ENCODE measurements at places on chromosomes 1 and 21.

GRCh38 chr1:211648336-211648735, 27.1 kb downstream of the NEK2 start:
- DNase-seq: no peak

- DNase-seq: no peak
Observed at GRCh38 chr1:98176936-98177335, 256.1 kb upstream of the DPYD start.

DNA sequence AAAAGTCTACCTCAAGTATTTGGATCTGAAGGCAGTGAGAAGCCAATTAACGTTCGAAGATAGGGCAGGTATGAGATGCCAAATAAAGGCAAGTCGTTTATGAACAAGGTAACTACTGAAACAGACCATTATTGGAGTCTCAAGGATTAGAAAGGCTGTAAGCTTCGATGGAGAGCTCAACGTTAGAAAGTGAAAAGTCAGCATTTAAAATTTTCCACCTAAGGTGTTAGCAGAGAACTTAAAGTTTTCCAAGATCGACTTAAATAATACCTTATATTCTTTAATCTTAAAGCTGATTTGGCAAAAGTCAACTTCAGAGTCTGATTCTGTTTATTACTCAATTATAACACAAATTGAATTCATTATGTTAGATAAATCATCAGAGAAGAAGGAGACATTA, 28.1 kb downstream of the CLDN17 start:
- no peak for DNase-seq

DNA sequence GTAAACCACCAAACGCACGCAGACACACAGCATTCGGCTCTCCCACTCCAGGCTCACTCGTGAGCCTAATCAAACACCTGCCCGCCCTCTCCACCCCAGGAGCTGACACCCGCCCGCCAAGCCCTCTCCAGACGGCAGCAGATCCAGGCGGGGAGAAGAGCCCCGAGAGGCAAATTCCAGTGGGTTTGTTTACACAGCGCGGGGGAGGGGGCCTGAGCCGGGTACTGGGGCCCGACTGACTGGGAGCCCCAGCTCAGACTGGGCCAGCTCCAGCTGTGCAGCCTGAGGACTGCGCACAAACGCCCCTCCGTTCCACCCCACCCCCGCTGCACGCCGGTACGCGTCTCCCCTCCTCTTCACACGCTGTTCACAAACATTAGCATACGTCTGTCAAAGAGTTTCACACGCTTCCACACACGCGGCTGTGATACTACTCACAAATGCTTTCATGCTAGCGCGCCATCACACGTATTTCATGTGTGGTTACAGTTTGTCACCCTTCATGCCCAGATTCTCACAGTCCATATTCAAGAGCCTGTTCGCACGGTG, 1.0 kb upstream of the EFNA1 start:
- peak; percentile 43 for DNase-seq

- no peak for DNase-seq
Observed at GRCh38 chr1:214658785-214659184, 55.8 kb downstream of the CENPF start.

DNA sequence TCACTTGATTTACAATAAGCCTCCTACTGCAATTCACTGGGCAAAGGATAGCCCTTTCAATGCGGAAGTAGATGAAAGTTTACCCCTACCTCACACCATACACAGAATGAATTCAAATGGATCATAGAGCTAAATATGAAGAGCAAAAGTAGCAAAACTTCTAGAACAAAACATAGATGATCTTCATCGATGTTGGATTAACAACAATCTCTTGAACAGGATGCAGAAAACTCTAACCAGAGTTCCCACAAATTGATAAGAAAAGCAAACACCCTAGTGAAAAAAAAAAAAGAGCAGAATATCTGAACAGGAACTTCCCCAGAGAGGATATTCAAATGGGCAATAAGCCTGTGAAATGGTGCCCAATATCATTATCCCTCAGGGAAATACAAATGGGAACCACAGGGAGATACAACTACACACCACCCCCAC, 1.9 kb upstream of the UBASH3A start:
- no peak for DNase-seq

DNA sequence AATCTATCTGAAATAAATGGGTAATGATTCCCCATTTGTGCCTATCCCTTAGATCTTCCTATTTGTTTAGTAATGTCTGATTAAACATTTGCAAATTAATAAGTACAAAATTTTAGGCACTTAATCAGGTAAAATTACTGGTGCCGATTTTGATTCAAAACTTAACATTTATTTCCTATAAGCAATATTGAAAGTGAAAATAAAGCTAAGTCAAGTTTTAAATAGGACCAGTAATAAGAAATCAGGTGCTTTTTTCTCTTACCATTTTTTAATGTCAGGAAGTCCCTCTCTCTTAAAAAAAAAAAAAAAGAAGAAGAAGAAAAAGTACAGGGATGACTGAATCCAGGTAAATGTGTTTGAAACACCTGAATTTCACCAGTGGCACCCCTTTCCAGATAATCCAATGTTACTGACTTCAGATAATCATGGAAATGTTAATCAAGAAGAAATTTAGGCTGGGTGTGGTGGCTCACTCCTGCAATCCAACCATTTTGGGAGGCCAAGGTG, 836 bp upstream of the GBP4 start:
- DNase-seq: no peak

DNA sequence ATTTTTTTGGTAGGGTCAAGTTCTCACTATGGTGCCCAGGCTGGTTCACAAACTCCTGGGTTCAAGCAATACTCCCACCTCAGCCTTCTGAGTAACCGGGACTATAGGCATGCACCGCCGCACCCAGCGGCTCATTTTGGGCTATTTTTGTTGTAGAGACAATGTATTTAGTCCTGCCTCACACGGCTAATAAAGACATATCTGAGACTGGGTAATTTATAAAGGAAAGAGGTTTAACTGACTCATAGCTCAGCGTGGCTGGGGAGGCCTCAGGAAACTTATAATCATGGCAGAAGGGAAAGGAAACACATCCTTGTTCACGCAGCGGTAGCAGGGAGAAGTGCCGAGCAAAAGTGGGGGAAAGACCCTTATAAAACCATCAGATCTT, 4.2 kb downstream of the CELA2A start:
- DNase-seq: no peak

DNA sequence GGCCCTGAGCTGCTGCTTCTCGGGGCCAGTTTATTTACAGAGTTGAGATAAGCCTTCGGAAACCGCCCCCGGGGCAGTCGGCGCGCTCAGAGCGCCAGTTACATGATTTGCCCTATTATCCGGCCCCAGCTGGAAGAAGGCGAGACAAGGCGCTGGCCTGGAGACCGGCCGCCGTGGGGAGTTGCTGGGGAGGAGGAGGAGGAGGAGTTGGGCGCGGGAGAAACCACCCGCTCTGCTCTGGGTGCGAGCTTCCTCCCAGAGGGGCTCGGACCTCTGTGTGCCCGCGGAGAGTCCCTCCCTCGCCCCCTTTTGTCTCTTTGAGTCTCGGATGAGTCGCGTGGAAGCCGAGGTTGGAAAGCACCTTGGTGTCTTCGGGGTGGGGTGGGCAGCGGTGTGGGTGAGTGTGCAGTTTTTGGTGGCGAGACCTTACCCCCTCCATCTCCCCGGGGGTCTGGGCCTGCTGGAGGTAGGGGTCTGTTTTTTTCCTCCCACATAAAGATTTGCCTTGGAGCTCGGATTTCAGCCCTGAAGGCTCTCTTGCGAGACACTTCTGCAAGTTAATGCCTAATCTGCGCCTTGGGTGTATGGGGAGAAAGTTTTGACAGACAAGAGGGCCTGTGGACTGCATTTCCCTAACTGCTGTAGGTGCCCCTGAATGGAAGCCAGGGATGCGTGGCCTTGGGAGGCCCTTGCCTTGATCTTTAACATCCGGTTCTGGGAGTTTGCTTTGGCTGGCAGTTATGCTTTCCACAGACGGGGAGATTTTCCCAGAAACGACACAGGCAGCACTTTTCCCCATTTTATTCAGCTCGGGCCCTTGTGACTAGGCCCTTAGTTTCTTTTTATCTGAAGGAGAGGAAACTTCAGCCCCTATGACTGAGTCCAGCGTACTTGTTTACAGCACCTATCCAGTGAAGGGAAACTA, 80.0 kb downstream of the NDUFS5 start:
- peak; percentile 29 for DNase-seq

DNA sequence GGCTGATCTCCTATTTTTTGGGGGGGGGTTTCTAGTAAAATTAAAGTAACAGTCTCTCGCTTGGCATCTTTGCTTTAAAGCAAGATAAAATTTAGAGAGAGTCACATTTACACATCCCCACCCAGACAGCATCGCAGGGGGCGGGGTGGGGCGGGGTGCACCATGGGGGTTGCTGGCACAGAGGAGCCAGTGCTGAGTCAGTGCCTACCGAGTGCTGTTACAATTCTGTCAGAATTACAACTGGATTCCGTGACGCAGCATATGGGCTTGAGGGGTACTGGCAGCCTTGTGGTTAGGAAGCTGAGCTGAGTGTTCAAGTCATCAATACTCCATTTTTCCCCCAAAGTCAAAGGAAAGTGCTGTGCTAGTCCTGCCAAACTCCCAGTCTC, 175.9 kb downstream of the PRDM16 start:
- no peak for DNase-seq

DNA sequence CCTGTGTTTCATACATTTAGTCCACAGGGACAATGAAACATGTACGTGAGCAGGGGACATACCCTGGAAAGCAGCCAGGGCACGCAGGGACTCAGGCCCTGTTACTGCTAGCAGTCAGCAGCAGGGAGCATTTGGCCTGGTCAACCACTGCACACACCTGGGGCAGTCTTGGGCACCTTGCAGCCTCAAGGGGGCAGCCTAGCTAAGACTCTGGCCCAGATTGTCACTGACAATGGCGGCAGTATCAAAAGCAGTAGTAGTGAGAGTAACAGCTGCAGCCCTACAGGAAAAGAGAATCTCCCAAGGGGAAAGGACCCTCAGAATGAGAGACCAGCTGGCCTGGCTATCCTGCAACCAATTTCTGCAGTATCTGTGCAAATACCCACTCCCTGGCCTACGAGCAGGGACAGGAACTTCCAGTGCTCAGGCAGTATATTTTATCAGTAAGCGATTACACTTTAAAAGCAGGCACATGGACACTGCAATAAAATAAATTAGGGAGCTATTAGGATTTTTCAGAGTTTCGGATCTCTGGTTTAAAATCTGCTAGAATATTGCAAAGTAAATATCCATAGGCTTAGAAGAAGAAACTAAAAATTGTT, 475.6 kb downstream of the LTN1 start:
- DNase-seq: peak; percentile 74

- no peak for DNase-seq
Observed at GRCh38 chr1:26353976-26354820, at the start of gene CRYBG2. Gene CRYBG2 (minus strand): TSS chr1:26354130. CDS start chr1:26346657, 7,473 bp downstream.

GRCh38 chr1:241837901-241838300, 10.1 kb upstream of the EXO1 start:
- no peak for DNase-seq

DNA sequence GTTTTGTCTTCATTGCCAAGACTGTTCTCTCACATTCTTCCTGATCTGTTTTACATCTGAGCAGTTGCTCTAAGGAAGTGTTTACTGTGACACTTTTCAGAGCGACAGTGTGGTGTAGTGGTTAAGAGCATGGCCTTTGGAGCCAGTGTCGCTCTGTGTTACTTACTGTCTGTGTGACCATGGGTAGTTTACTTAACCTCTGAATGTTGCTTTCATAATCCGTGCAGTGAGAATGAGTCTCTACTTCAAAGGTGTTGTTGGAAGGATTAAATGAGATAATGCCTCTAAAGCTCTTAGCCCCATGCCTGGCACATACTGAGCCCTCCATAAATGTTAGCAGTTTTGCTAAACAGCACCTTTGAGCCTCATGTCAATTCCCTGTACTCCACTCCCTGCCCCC, 35.9 kb upstream of the ZFP69B start:
- peak; percentile 35 for DNase-seq

DNA sequence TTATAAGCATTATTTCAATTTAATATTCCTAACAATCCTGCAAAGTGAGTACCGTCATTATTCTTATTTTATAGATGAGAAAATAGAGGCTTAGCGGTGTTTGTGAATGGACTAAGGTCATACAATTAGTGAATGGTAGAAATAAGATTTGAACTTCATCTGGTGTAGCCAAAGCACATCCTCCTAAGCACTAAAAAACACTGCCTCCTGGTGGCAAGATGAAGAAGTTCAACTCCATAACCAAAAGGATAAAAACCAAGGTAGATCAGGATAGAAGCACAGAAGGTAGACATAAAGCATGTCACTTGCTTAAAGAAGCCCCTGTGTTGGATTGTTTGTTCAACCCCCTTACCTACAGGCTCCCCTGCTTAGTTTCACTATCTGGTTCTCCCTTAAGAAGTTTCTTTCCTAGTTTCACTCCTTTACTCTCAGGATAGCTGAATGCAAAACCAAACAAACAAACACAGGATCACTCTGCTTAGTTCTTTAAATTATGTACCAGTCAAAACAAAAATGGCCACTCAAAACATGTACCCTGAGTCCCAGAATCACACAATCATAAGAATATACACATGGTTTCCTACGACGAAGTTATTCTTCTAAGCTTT, 12.7 kb upstream of the AIM2 start:
- peak; percentile 32 for DNase-seq

DNA sequence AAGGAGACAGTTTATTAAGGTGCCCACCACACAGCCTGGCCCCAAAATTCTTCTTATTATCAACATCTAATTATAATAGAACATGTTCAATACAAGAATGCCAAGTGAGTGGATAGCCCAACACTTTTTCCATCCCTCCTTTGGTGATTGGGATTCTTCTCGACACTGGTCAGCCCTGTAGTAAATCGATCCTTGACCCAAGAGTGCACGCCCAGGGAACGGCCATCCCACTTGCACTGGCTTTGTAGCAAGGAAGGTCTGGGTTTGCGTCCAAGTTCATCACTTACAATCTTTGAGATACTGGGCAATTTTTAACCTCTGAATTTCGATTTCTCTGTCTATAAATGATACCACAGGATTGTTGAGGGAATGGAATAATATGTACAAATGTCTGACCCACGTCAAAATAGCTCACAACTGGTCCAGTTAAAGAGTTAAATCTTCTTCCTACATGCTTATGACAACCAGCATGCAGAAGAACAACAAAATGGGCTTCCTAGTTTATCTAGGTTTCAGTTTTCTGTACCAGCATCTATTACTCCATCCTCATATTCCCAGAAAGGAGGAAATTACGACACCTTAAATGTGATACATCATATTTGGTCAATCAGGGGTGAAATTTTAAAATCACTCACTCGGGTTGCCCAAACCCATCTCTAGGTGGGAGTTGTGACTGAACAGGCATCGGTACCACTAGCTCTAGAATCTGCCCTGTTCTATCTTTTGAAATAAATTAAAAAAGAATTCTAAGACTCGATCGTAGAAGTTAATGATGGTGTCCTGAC, 161.8 kb downstream of the CLIC6 start:
- no peak for DNase-seq

GRCh38 chr1:92923664-92924063, 37.6 kb downstream of the DIPK1A start:
- no peak for DNase-seq

DNA sequence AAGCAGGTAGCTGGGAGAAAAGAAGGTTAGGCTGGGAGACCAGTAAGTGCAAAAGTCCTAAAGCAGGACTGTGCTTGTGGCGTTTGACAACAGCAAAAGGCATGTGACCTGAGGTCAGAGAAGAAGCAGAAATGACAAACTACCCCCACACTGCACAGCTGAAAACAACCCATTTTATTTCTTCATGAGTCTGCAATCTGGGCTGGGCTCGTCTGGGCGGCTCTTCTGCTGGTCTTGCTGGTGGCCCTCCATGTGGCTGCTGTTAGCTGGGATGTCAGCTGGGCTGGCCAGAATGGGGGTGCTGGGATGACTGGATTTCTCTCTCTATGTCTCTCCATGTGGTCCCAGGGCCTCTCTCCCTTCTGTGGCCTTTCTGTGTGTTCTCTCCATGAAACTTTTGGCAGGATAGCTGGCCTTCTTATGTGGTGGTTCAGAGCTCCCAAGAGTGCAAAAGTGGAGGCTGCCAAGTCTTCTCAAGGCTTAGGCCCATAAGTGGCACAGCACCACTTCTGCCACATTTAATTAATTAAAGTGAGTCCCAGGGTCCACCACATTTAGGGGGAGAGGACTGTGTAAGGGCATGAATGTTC, 128.6 kb downstream of the RIPK4 start:
- DNase-seq: no peak
